Activated CD4-positive, alpha-beta T cell treated with anti-CD3 and anti-CD28 coated beads for 4 hours (primary cell): ENCODE measurements at places on chromosomes 13 and 19.
A peak's percentile ranks its signal among the peaks of the same experiment; 100 is the strongest.

DNA sequence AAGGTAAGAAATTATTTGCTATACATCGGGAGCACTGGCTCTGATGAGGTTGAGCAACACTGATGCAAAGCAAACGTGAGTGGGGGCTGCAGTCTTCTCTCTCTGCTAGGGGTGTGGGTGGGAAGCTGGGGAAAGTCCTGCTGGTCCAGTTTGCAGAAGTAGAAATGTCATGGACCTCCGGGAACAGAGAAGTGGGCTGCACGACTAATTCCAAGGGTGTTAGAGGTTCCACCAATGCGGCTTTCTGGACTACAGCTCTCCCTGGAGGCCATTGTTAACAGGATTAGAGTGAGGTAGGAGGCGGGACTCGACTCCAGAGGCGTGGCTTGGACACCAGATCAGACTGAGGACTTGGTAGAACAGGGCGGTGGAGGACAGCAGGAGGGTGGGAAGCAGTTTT is 5.7 kb upstream of the FBXO27 start:
- no peak for DNase-seq

DNA sequence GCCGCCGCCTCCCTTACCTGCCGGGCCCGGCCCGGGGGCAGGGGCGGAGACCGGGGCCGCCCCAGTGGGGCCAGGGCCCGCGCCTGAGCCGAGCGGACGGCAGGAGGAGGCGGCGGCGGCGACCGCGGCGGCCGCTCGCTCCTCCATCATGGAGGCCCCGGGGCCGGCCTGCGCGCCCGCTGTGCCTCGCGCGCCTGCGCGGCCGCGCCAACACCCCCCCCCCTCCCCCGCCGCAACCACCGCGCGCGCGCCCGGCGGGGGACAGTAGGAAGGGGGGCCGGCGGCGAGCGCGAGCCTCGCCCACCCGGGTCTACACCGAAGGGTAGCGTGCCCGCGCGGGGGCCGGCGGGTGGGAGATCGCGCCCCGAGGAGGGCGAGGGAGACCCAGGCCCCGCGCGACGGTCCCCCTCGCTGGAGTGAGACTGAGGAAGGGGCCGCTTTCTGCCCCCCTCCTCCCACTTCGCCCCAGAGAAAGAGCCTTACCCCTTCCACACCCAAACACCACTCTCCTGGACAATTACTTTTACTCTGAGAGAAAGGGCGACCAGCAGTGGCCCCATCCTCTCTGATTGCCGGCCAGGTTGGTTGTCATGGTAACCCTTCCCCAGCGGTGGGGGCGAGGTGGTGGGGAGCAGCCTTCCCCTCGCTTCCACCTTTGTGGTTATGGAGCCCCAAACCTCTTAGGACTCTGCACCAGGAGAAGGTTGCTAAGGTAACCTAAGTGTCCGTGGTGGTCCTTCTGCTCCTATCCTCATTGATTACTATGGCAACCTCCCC is at the start of gene STRN4:
TSS of gene STRN4 (minus strand) at position 170 of the 777 bp plus-strand sequence. CDS start at position 150, 20 bp downstream.
- DNase-seq: peak; percentile 53

GRCh38 chr13:45487604-45488003 is 22.9 kb downstream of the COG3 start:
- DNase-seq: no peak

DNA sequence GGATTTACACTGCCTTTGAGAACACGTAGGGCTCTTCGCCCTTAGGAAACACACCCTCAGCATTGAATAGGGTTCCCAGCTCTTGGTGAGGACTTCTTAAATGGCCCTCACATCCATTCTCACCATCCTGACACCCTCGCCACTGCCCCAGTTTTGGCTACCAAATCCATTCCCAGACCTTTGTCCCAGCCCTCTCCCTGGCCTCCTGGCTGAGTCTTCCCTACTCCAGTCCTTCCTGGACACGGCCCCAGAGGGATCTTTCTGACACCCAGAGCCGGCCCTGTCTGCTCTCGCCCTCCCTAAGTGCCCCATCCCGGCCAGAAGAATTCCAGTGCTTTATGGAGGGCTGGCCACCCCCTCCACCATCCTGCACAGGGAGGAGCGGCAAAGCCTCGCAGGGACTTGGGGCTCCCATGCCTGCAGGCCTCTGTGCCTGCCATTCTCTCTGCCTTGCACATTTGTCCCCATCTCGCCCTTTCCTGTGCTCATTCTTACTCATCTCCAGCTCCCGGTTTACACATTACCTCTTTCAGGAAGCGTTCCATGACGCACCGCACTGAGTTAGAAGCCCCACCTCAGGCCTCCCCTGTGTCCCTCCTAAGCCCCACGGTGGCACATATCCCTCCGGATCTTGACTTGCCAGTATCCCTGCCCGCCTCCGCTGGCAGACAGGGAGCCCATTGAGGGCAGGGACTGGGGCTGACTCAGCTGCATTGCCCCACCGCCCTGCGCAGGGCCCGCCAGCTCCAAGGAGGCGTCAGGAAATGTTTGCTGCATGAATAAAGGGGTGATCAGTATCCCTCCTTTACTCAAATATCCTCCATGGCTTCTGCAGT is 11.0 kb upstream of the KLK14 start:
- no peak for DNase-seq

DNA sequence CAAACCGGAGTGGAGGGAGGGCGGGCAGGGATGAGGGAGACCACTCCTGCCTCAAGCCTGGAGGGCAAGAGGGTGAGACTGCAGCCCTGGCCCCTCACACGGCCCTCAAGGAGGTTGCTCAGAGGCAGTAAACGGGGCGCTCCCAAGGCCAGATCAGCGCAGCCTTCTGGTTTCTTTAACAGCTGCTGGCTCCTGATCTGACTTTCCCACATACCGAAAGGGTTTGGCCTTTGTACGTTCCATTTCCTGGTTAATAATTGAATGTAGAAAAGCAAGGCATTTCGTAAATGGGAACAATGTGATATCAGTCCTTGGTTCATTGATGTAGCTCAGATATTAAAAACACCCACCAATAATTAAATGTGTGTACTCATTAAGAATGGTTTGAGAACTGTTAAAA is 71.5 kb downstream of the GGACT start:
- no peak for DNase-seq

- DNase-seq: peak; percentile 27
Measured at GRCh38 chr19:10334588-10335351, 1.4 kb upstream of the RAVER1 start.

DNA sequence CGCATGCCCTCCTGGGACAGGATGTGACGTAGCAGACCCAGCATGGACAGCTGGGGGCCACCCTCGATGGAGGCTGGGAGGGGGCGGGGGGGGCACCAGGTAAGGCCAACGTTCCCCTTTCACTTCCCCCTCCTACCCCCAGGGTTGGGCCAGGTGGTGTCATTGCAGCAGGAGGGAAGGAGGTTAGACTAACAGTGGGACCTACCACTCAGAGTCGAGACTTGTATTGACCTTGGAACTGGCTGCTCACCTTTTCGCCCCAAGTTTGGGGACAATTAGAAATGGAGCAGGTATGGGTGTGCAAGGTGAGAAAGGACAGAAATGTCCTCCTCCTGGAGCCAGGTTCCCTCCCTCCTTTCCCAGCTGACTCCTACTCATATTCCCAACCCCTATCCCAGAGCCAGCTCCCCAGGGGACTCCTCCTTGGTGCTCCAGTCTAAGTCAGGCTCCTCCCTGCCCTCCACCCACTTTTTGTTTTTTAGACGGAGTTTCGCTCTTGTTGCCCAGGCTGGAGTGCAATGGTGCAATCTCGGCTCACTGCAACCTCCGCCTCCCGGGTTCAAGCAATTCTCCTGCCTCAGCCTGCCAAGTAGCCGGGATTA is 8.6 kb upstream of the SLC25A41 start:
- no peak for DNase-seq

- DNase-seq: no peak
Measured at GRCh38 chr19:42200116-42200715, 17.3 kb downstream of the DEDD2 start.

- no peak for DNase-seq
Measured at GRCh38 chr13:98543378-98544103, 33.4 kb downstream of the STK24 start.

DNA sequence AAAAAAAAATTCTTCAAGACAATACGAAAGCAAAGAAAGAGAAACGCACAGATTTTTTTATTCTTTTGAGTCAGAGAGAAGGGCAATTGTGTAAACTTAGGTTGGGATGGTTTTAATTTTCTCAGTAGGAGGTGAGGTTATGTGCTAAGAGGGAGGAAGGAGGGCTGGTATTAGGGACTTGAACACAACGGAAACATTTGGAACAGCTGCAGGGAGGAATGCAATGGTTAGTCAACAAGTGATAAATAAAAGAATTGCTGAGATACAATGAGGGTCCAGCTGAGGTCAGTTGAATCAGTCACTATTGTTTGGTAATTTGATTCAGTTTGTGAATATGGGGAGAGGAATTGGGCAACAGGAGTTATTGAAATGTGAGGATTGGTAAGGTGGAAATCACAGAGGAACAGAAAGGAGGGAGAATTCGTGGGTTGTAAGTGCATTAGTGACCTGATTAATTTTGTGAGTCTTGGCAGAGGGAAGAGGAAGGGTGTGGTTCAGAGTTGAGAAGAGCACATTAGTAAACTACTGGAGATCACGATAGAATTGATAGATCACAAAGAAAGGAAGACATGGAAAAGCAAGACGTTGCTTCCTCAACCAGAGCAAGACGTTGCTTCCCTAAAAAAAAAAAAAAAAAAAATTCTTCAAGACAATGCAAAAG is 499.5 kb upstream of the SPRY2 start:
- no peak for DNase-seq

GRCh38 chr19:17467471-17468301 is 2.6 kb upstream of the SLC27A1 start:
- DNase-seq: no peak

DNA sequence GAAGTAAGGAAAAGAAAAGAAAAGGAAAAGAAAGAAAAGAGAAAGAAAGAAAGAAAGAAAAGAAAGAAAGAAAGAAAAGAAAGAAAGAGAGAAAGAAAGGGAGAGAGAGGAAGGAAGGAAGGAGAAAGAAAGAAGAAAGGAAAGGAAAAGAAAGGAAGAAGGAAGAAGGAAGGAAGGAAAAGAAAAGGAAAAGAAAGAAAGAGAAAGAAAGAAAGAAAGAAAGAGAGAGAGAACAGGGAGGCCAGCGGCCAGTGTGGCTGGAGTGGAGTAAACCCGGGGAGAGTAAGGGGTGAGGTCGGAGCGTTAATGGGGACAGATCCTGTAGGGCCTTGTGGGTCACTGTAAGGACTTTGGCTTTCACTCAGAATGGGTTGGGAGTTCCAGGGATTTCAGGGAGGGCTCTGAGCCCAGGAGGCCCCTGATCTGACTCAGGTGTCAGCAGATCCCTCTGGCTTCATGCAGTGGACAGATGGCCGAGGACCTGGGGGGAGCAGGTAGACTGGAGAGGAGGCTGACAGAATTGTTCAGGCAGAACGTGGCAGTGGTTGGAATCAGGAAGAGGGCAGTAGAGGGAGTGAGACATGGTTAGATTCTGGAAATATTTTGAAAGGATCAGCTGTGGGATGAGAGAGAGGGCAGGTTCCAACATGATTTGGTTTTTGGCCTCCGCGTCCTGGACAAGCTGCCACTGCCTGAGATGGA is 19.8 kb upstream of the FXYD3 start:
- DNase-seq: no peak

- DNase-seq: peak; percentile 83
Measured at GRCh38 chr19:39390451-39390750, 505 bp downstream of the PAF1 start.

- DNase-seq: no peak
Measured at GRCh38 chr13:32164622-32165268, 133.2 kb downstream of the FRY start.

DNA sequence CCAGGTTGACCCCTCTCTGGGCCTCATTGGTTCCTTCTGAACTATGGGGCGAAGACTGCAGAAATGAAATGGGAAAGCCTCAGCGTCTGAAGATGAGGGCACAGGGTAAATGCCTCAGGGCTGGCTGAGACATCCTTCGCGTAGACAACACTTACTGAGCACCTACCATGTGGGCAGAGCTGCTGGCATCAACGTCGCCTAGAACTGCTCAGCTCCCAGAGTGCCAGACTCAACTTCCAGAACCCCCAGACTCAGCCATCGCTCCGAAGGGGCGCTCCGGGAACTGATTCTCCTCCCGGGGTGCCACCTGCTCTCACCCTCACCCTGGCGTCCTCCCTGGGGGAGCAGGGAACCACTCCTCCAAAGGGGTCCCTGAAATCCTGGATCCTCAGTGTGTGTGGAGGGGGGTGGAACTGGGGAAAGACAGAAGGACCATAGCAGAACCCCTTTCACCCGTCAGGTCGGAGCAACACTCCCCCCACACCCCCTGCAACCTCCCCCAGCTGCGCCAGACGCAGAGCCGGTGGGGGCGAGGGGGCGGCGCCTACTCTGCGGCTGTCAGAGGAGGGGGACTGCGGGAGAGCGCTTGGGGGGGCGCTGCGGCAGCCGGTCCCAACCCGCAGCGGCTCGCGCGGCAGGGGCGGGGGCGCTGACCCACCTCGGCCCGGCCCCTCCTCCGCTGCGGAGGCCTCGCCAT is 8.2 kb upstream of the NFIC start:
- peak; percentile 15 for DNase-seq

DNA sequence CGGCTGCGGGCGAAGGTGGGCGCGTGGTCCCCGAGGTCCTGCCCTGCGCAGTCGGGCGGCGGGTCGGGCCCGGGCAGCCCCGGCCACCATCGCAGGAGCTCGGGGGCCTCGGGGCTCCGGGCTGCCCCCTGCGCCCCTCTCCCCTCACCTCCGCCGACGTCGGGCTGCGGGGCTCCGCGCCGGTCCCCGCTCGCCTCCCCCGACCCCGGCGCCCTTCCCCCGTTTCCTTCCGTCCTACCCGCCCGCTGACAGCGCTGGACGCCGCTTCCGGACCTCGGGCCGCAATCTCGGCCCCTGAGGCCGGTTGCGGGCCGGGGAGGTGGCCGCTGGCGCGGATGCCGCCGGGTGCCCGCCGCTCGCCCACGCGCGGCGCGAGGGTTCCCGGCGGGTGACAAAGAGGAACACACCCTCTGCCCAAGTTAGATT is 720 bp downstream of the FARP1 start:
- DNase-seq: no peak

DNA sequence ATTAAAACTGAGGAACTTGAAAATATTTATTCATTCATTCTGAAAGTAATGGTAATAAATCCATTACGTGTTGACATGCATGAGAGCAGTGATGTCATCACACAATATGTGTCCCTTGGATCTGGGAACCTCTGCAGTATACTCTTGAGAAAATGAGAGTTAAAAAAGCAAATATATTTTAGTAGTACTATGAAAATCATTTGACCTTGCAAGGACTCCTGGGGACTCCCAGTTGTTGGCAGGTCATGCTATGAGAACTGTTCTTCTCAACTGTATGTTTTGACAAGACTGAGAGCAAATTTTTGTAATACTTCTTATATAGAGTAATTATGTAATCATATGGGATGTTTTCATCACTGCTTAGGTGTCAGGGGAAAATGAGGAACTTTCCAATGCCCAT is 249.4 kb downstream of the PCCA start:
- no peak for DNase-seq
